HTR-8/SVneo (cell line): ENCODE measurements at places on chromosomes 3 and 15.

DNA sequence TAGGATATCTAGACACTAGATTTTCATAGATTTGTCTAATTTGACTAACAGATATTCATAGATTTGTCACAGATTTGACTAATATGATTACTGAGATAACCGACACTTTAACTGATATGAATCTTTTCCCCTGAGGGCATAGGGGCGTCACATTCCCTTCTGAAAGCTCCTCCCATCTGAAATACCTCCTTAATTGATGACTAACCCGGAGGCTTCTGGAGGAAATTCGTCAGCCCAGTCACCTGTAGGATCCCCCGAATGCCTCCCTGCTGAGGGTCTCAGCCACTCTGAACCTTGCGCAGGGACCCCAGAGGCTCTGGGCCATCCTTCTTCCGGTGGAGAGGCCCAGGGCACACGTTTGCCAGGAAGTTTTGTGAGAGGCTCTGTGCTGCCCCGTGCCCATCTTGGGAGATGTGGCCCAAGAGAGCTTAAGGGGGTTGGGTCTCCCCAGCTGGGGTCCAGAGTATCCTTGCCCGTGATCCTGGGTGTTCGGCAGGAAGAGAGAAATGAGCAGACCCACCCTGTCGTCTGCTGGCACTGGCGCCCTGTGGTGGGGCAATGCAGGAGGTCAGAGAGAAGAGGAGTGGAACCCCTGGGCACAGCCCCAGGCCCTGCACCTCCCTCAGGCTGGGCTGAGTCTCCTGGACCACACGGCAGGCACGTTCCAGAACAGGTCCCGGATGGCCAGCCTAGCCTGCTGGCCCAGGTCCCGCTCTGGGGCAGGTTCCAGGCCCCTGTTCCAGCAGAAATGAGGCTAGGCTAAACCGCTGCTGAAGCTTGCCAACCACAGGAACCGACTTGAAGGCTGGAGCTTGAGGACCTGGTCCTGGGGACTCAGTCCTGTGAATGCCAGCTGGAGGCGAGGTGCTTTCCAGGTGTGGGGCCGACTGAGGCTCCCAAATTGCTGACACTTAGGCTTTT lies 1.7 kb downstream of the PLA2G4D start:
- DNase-seq, result peak; percentile 50

DNA sequence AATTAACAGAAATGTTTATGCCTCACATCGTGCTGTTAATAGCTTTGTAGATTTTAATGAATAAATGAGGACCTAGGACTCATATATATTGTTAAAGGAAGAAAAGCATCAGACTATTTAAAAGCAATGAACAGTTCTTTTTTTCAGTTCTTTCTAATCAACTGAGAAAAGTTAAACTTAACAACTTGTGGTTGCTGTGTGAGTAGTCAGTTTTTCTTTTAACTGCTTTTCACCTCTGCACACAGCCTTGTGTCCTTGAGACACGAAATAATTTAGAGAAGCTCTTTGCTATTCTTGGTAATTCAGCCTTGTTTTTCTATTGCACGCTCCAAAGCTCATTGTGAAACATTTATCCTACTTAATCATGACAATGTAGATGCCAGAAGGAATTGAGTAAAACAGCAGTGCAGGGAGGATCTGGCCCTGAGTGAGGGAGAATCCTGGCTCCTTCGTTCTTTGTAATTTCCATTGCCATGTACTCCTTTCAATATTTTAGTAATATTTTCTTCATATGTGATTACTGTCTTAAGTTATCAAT lies 499.0 kb downstream of the PYDC2 start:
- no peak for DNase-seq

DNA sequence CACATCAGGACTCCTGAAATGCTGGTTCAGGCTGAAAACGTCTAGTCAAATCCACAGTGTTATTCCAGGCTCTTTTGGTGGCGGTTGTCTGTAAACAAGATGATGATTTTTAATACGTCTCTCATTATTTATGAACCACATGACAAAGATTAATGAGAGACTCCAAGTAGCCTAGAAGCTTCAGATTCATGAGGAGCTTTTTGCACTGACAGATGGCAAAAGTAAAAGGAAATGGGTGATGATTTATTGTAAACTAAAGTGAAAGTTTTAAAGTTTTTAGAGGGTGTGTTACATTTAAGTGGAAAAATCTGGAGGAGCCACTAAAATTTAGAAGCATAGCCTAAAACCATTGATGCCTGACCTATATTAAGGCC lies 77.0 kb downstream of the BBX start:
- no peak for DNase-seq

DNA sequence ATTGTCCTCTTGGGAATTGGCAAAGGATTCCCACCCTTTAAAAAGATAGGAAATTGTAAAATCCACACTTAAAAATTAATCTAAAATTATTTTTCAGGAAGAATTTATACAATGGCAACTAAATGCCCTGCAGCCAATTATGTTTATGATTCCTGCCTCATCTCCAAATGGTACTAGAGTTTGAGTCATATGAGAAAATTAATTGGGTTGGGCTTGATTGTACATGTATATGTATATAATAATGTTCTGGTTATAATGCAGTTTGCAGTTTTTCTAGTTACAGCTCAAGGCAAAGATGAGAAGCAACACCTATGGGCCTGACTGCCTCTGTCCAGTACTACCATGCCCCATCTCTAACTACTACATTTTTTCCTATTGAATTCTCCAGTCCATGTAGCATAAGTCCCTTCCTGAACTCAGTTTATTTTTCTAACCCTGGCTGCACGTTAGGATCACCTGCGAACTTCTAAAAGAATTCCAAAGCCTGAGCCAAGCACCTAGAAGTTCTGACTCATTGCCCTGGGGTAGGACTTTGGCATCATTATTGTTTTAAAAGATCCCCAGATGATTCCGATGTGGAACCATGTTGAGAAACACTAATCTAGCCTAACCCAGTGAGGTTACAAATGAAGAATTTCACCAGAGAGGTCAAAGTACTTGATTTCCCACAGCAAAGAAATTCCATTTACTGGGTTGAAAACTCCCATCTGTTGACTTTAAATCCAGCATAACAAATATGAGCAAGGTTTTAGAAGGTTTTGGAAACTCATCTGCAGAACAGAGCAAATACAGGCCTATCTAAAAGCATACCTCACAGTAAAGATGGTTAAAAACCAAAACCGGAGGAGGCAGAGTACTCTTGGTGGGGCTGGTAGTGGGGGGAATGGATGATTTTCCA lies 19.4 kb downstream of the TGFBR2 start:
- no peak for DNase-seq

DNA sequence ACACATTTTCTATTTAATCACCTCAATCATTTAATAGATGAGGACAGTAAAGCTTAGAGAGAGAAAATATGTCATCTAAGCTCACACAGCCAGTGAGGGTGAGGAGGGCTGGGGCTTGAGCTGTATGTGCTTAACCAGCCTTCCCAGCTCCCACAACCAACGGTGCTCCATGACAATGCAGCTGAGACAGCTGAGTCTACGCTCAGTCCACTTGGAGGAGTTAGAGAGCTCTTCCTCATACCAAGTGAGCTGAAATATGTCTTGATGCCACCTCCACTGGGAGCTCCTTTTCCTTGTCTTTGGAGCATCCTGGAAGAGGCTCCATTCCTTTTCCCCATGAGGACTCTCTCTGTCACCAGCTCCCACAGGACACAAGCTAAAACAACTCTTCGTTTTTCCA lies 9.3 kb downstream of the HOMER2 start:
- no peak for DNase-seq
